ENCODE measurements at places on chromosomes 16 and 17.

DNA sequence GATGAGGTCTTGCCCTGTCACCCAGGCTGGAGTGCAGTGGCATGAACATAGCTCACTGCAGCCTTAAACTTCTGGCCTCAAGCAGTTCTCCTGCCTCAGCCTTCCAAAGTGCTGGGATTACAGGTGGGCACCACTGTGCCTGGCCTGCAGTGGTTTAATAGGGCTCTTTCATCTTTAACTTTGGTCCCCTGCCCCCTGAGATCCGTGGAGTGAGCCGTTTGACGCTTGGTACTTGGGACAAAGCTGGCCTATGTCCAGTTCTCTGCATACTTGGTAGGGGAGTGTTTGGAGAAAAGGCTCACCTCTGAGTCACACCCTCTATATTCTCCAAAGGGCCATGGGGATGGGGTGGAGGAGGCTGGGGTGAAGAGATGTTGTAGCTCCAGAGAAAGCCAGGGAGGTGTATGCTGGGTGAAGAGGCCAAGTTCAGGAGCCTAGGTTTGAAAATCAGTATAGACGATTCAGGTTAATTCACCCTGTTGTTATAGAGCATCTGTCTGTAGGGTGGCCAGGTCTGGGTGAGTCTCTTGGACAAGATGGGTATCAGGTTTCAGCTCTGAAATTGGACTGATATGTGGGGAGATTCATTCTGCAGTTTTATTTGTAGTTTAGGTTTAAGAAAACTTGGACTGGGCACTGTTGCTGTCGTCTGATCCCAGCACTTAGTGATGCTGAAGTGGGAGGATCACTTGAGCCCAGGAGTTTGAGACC, 17.6 kb downstream of the ABCC1 start:
- DNase-seq, result no peak

DNA sequence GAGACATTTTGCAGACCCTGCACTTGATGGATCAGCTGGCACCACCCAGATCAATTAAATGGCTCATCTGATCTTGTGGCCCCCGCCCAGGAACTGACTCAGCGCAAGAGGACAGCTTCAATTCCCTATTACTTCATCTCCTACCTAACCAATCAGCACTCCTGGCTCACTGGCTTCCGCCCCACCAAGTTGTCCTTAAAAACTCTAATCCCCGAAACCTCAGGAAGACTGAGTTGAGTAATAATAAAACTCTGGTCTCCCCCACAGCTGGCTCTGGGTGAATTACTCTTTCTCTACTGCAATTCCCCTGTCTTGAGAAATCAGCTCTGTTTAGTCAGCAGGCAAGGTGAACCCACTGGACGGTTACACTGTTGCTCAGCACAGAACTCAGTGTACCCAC, 23.6 kb downstream of the SPPL2C start:
- no peak for DNase-seq

- DNase-seq, result no peak
Observed at GRCh38 chr17:29021226-29021625, 15.4 kb upstream of the SEZ6 start.

DNA sequence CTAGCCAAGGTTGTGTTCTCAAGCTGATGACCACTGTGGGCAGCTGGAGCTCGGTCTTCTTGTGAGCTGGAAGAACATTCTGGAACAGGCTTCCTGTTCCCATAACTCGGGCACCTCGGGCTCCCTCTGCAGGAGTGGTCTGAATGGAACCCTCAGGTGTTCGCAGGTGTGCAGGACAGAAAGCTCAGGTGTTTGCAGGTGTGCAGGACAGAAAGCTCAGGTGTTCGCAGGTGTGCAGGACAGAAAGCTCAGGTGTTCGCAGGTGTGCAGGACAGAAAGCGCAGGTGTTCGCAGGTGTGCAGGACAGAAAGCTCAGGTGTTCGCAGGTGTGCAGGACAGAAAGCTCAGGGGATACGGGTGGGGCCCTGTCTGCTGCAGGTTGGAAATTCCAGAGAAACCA, 109.0 kb upstream of the CACNG5 start:
- no peak for DNase-seq

- no peak for DNase-seq
Observed at GRCh38 chr16:80741724-80742123, 62.7 kb downstream of the CDYL2 start.

- DNase-seq, result peak; percentile 77
Observed at GRCh38 chr16:17331071-17331607, 139.6 kb downstream of the XYLT1 start.

DNA sequence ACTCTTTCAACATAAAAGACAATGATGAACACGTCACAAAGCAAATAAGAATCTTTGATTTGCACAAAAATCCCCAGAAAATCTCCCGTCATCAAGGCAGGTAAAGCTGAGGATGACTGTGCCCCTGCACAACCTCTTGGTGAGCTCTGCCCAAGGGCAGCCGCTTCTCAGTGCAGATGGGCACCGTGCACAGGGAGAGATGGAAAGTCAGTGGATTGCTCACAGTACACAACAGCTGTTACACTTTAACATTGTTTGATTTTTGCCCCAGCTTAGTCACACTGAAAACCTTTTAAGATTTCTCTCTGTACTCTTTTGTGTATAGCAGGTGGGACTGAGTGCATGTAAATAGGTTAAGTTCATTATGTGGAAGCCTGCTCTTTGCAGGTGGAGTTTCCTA, 104.2 kb downstream of the CDK5R1 start:
- DNase-seq, result no peak

- no peak for DNase-seq
Observed at GRCh38 chr17:32769846-32770245, 107.1 kb downstream of the MYO1D start.

- DNase-seq, result no peak
Observed at GRCh38 chr16:4245077-4245791, 3.4 kb upstream of the SRL start.

DNA sequence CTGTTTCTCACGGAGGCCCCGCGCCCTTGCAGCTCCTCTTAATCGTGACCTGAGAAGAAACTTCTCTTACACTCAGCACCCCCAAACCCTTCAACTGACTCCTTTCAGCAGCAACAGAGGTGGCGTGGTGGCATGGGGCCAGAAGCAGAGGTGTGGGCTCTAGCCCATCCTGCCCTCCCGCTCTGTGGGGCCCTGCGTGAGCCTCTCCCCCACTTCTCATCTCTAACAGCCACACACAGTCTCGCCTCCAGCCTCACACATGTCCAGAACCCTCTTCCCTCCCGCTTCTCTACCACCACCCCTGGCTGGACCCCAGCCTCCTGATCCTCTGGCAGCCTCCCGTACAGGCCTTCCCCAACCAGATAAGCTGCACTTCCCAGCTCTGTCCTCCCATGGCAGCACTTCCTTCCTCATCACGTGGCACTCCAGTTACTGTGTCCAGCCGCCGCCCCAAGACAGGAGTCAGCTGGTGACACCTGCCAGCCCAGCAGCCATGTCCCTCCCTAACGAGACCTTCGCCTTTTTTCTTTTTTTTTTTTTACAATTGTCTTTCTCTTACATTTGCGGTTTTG, 30.5 kb downstream of the NSMCE1 start:
- no peak for DNase-seq

- no peak for DNase-seq
Observed at GRCh38 chr16:51818342-51818944, 667.4 kb upstream of the SALL1 start.

GRCh38 chr16:57525761-57526160, 10.6 kb downstream of the CCDC102A start:
- DNase-seq, result no peak

DNA sequence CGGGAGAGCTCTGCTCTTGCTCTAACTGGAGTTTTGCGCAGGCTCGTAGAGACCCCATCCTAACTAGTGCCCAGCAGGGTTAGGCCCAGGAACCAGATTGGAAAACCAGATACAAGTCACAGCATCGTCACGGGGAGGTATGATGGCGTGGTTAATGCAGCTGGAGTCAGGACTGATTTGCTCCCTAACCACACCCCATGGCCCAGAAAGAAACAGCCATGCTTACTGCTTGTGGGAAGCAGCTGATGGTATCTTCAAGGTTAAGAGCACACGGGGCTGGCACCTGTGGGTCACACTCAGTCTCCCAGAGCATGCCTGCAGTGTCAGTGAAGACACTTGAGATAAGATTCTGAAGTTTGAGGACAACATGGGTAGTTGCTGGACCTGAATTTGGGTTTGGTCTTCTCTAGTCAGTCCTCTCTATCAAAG, 60.2 kb downstream of the WIPI1 start:
- DNase-seq, result no peak

DNA sequence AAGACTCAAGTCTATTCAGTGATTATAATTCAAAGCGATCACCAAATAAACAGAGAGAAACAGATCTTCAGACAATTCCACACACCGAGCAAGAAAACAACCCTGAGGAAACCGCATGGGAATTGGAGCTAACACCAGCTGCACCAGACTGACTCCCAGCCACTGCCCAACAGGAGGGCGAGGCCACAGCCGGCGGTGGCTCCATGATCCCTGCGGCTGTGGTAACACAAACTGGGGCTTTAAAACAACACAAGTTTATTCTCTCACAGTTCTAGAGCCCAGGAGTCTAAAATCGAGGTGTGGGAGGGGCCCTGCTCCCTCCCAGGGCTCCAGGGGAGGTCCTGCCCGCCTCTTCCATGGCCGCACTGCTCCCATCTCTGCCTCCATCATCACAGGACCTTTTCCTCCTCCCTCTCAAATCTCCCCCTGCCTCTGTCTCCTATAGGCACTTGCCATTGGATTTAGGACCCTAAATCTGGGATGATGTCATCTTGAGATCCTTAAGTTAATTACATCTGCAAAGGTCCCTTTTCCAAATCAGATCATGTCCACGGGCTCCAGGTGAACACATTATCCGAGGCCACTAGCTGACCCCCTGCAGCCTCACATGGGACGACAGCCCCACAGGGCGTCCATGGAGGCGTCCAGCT, 9.7 kb upstream of the HEXD start:
- DNase-seq, result no peak

DNA sequence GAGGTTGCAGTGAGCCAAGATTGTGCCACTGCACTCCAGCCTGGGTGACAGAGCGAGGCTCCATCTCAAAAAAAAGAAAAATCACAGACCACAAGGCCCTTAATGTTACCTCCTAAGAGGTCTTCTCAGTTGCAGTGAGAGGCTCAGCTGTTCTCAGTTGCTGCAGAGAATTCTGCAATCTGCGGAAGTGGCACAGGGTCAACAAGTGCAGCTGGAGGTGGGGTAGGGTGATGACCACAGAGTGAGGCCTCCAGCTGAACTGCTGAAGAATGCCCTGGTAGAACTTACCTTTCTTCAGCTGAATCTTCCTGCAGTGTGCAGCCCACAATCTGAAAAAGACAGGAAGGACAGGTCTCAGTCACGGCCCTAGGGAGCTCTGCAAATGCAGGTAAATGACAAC, 26.3 kb downstream of the CNTNAP1 start:
- no peak for DNase-seq

GRCh38 chr16:29804020-29804419, 2.3 kb upstream of the MAZ start:
- no peak for DNase-seq

GRCh38 chr16:86854058-86854621, 275.8 kb downstream of the FOXL1 start:
- no peak for DNase-seq

DNA sequence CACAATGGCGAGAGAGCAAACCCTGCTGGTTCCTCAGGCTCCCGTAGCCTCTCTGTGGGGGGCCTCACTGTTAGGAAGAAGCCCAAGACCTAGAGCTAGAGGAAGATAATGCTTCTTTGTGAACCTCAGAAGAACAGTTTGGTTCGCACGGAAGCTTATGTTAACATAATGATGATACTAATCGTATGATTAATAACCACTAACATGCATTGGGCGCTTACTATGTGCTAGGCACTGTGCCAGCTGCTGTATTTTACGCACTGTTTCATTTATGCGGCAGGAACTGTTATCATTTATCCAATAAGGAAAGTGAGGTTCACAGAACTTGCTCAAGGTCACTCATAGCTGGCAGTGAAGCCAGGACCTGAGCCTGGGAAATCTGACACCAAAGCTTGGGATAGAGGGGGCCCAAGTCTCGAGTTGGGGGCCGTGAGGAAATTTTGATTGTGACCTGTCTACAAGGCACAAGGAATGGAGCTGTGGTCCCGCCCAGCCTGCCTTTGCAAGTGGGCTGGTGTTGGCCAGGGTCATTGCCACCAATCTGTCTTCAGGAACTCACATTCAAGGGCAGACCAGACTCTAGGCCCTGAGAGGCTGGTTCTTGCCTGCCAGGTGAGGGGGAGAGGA, 6.8 kb downstream of the PRCD start:
- no peak for DNase-seq

- peak; percentile 73 for DNase-seq
Observed at GRCh38 chr16:86984991-86985647, 332.1 kb downstream of the C16orf95 start.

DNA sequence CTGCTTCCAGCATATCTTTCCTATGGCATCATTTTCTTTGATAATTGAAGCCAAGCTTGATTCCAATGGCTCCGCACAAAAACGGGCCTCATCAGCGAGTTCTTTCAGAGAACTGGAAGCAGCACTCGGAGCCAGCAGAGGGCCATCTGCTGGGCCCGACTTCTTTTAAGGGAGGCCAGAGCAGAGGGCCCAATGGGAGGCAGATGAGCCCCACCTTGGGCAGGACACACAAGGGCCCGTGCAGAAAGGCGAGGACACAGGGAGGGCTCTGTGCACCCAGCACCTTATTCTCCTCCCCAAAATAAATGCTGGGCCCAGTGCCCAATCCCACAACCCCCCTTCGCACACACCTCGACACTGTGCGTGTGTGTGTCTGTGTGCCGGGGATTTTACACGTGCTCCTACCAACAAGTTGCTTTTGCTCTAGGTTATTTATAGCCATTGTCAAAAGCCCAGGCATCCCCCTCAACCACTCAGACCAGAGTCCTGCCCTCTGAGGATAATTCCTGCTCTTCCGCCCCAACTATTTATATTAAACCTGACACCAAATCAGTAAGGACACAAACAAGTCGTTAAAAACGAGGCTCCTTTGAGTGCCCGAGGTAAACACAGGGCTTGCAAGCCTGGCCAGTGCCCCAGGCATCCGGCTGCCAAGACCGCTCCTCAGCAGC, 6.8 kb downstream of the AXIN2 start:
- no peak for DNase-seq

DNA sequence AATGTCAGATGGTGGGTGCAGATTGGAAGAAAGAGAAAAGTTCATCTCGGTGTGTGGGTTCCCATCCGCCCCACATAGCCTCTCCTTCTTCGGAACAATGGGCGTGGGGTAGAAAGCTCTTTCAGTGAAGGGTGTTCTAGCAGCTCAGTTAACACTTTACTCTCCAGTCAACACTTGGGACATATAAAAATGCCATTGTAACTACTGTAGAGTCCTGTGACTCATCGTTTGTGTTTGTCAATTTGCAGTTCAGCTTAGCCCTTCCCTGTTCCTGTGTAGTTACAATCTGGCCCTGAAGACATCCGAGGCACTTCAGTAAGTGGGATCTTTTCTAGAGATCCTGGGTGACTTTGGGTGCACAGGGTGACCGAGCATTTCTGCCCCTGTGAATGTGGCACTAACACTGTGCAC, 11.5 kb upstream of the CLEC18C start:
- no peak for DNase-seq

- DNase-seq, result no peak
Observed at GRCh38 chr16:31452631-31453106, 6.6 kb upstream of the ARMC5 start.

- DNase-seq, result no peak
Observed at GRCh38 chr17:76969598-76970172, 101.5 kb downstream of the MGAT5B start.
